Stimulated activated CD4-positive, alpha-beta T cell treated with anti-CD3 and anti-CD28 coated beads, Interleukin-1b, Interleukin-23, amount 100 ng/mL, for 1 hour (primary cell): ENCODE measurements at places on chromosomes 6 and 20.

DNA sequence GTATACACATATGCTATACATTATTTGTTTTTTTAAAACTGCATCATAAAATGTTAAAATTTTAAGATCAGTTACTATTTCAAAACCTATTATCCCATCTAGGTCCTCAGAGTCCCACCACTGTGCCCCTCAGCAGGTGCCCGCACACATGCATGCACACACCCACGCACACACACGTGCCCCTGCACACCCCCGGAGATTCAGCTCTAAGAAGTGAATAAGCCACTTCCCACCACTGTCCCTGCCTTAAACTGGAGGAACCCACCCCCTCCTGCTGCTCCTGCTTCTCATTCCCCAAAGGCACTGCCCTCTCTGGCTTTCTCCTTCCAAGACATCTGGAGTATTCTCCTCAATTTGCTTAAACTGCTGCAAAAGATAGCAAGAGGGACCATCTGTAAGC lies 5.4 kb upstream of the FAM210B start:
- no peak for DNase-seq

DNA sequence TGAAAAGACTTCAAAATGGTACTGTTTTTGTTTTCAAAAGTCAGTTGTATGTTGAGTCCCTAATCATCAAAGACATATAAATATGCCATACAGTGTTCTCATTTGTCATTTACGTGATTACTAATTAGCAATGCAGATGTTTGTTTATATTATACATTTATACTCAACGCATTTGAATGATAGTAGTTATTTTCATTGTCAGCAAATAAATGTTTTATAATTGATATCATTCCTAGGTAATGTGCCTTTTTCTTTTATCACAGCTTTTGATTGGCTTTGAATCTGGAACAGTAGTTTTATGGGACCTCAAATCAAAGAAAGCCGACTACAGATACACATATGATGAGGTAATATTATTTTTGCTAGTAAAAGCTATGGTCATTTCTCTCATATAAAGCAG lies 62.6 kb downstream of the STXBP5 start:
- DNase-seq = no peak

DNA sequence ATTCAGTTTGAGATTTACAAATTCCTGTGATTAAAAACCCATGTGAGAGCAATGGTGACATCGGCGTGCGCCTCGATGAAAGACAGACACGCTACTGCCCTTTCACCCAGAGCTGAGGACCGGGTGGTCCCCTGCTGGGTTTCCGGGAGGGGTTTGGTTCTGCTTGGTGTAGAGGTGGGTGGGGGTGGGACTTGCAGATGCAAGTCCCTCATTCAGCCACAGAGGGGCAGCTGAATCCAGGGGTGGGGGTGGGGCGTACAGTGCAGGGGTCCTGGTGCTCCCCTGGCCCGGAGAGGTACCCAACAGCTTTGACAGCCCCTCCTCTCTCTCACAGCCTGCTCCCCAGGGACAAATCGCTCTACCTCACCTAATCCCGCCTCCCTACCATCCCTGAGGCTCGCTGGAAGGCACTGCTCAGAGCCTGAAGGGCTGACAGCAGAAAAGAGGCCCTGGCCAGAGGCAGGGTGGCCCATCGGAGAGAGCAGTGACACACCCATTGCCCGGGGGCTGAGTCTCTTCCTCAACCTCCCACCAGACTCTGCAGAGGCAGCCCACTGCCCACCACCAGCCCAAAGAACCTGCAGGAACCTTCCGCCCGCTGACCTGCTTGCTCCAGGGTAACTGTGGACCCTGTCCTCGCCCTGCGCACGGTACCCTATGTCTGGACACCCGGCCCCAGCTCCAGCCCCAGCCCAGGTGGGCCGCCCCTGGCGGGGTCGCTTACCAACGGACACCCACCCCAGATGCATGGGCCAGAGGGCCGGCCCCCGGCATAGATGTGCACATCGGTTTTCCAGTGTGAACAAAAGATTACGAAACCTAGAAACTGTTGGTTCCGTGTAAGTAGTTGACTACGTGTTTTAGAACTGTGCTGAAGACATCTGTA lies 118.4 kb downstream of the JPH2 start:
- no peak for DNase-seq

DNA sequence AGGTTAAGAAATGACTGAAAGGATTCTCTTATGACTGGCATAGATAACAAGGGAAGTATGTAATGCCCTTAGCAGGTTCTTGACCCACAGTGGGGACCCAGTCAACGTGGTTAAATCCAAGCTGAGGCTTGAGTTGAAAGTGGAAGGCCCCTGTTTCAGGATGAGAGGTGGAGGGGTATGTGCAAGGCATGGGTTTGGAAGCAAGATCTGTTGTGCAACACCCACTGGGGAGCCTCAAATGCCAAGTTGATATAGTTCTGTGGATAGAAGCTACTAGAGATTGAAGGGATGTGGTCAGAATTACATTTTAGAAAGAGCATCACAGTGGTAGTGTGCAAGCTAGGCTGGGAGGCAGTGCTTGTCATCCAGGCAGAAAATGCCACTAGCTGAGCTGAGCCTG lies 5.1 kb downstream of the PABPC1L start:
- DNase-seq = no peak

- DNase-seq = no peak
Measured at GRCh38 chr6:39330476-39330875, 8.0 kb upstream of the KCNK16 start.

DNA sequence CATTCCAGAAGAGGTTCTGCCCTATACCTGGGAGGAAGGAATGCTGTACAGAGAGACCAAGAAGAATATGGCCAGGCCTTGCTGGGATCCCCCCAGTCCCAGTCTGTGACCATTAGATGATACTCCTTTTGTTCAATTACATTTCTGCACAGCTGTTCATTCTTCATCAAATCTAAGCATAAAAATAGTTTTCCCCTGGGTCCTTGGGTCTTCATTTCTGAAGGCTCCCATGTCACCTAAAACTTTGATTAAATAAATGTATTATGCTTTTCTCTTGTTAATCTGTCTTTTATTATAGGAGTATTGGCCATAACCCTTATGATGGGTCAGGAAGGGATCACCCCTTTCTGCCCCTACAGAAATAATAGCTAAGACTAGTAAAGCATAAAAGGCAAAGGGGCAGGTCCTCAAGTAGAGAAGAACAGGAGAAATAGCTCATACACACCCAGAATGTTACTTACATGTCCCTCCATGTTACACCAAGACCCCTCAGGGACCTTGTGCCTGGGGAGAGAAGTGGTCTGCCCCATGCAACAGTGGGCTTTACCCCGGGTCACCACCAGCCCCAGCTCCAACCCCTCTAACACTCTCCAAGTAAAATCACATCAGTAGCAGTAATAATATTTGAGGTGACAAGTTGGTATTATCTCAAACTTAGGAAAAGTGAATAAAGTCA lies 2.1 kb upstream of the LTA start:
- DNase-seq = no peak

- DNase-seq = no peak
Measured at GRCh38 chr20:37901240-37901639, 1.7 kb upstream of the VSTM2L start.

DNA sequence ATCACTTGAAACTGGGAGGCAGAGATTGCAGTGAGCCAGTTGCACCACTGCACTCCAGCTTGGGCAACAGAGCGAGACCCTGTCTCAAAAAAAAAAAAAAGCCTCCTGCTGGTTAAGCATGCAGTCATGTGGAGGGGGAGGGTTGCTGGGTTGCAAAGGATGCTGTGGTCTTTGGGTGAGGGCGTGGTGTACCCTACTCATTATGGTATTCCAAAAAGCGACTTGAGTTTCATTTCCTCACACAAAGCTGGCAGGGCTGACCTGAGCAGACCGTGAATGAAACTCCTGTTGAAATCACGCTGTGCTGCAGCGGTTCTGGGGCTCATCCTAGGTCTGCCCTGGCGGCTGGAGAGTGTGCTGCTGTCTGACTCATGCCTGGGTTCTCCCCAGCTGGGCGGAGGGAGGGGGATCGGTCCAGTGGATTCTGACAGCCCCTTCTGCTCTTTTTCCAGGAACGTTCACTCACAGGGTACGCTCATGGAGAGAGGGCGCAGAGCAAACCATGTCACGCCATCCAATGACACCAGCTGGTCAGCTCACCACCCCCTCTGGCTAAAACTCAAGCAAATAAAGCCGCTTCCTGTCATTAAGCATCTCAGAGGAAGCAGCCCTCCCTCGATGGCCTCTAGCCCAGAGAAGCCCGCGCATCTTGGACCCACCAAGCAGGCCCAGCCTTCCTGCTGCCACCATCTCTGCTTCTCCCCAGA lies 166.2 kb downstream of the SCML4 start:
- DNase-seq = no peak

DNA sequence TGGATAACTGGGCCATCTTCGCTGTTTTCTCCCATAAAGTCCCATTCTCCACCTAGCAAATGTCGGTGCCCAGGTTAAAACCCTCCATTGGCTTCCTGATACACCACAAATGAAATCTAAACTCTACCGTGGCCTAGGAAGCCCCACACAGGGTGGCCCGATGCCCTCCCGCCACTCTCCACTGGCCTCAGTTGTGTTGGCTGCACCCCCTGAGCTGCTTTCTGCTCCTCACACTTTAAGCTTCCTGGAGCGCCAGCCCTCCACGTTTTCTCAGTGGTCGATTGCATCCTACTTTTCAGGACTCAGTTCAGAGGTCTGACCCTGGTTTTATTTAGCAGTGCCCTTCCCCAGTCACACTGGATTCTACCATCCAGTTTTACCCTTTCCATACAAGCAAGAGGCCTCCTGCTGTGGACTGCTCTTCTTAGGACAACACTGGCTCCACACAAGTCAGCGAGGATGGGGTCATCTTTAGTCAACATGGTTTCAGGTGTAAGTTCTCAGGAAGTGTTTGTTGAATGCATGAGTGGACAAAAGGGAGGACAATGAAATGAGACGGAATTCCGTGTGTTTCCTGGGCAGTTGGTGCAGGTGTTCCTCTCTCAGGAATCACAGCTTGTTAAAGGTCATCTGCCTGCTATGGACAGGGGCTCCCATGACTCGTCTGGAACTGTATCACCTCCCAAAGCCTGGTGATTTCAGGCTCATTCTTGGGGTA lies 124.1 kb downstream of the SULF2 start:
- no peak for DNase-seq

DNA sequence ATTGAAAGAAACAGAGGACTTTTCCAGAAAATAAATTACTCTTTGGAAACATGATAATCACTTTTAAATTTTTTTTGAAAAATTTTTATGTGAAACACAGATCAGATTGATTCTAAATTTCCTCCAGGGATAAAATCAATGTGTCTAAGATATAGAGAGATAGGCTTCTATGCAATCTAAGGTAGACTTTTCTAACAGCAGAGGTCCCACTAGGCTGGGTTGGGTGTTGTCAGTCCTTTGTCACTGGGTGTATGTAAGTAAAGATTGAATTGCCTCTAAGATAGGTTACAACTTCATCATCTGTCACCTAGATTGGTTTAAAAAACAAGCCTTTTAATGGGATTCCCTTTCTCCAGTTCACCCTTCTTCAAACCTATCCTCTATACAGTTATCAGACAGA lies 449.9 kb downstream of the DHX35 start:
- no peak for DNase-seq

DNA sequence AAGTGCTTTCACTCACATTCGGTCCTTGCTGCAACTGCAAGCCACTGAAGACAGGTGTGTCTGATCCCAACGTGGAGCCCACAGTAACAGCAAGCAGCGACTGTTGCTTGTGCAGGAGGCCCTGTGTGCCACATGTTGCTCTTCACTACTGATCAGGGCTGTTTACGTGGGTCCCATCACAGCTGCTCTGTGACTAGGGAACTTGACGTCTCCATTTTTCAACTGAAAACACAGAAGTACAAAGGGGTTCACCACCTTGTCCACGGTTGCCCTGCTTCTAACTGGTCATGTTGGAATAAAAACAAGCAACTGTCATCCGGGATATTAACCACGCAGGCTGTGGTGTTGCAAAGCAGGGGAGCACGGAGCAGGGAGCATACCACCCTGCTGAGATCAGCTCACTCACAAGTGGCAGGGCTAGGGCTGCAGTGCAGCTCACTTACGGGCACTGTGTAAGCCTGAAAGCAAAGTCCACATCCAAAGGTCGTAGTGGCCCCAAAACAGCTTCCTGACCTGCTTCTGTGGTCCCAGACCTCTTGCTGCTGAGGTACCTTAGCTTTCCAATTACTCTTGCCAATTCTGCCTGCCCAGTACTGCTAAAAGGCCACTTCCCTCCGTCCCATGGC lies 105.8 kb upstream of the DUSP22 start:
- DNase-seq = no peak

DNA sequence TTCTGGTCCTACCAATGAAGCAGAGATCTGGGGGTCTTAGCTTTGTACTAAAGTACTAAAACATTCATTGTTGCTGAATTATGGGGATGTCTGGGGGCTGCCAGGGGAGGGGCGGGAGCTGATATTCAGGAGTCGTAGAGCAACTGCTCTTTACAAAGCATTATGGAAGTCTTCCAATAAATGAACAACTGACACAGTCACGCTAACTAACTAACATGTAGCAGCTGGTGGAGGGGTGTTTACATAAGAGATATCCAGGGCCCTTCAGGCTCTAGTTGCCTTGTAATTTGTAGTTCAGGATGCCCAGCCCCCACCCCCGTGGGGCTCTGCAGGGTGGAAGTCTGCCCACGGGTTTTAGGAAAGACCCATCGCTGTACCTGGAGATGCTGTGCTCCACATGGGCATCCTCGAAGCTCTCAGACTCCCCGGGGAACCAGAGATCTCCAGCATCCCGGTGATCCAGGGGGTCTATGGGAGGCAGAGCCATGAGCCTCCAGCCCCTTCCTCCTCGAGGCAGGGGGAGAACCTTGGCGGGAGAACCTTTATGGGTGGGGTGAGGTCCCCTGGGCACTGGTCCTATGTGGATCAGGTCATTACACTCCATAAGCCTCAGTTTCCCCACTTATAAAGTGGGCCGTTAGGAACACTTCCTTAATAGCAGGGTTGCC lies 3.4 kb downstream of the TREM2 start:
- no peak for DNase-seq

DNA sequence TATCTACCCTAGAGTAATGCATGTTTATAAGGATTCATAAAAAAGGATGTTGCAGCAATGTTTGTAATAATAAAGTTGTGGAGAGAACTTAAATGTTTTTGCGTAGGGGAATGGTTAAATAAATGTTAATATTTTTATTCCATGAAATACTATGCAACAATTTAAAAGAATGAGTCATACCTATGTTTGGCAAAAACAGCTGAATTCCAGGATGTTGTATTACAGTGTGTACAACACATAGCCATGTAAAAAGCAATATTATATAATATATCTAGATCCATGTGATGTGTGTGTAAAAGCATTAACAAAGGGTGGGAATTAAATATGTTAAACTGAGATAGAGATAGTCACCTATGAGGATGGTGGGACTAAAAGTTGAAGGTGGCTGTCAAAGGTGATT lies 21.1 kb upstream of the PKIB start:
- no peak for DNase-seq

- no peak for DNase-seq
Measured at GRCh38 chr6:90424580-90424979, 127.9 kb upstream of the BACH2 start.

DNA sequence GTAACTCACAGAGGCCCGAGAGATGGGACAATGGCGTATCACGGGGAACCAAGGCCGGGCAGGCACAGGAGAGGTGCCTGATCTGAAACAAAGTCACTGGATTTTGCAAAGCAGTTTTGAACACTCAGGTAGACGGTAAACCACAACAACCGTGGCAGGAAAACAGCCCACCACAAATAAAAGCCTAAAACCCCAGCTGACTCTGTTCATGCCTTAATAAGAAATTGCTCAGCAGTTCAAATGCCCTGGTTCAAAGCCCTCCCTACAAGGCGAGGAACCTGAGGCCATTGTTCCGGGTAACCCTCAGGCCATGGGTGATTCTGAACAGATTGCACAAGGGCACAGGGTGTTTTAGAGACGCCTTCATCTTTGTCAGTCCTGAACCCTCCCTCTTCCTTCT lies 114.2 kb downstream of the MAP3K7 start:
- DNase-seq = no peak
